ENCODE measurements at places on chromosomes 13 and 19.

DNA sequence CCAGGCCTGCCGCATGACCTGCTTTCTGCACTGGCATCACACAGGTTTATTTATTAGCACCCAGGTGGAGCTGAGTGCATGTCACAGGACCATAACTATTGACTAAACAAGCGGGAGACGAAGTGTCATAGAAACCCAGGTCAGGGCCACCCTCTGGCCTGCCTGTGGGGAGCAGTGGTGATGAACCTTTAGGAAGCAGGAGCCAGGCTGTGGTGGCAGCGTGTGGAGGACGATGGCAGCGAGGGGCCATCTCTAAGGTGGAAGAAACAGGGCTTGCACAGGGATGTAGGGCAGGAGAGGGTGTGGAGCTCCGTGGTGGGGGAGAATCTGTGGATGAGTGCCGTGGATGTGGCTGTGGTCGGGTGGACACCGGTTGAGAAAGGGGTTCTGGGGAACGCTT is 275.3 kb downstream of the TEX29 start:
- DNase-seq: no peak

GRCh38 chr13:55345224-55345623 is 1795.5 kb upstream of the PRR20A start:
- no peak for DNase-seq

GRCh38 chr19:14603990-14604387 is 21.1 kb downstream of the CLEC17A start:
- no peak for DNase-seq

GRCh38 chr19:14694641-14695266 is 4.9 kb downstream of the ZNF333 start:
- DNase-seq: no peak

- DNase-seq: no peak
Measured at GRCh38 chr13:23203516-23203915, 22.7 kb downstream of the SGCG start.

- no peak for DNase-seq
Measured at GRCh38 chr19:31436121-31436776, 87.0 kb upstream of the TSHZ3 start.

DNA sequence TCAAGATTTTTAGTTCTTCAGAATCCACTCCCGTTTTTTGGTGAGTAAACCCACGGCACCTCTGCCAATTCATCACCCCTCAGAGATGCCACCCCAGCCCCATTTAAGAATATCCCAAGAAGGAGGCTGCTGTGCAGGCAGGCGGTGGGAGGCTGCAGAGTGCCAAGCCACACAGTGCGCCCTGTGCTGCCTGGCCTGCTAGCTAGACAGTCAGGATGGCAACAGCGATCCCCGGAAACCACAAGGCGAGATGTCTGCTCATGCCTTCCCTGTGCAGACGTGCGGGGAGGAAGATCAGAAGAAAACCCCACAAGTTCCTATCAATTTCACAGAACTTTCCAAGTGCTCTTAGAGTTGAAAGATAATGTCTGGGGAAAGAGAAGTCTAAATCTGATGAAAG is 64.8 kb upstream of the GPR183 start:
- no peak for DNase-seq

DNA sequence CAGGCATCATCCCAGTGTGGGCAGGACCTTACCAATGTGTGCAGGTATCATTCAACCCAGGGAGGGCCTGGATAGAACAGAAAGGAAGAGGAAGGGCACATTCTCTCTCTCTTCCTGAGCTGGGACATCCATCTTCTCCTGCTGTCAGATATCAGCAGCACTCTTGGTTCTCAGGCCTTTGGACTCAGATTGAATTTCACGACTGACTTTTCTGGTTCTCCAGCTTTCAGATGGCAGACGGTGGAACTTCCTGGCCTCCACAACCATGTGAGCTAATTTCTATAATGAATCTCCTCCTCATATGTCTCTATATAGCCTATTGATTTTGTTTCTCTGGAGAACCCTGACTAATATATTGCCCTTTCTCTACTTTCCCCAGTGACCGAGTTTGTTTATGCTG is 77.3 kb downstream of the OLFM4 start:
- DNase-seq: no peak

- no peak for DNase-seq
Measured at GRCh38 chr19:1475751-1476437, 3.1 kb downstream of the C19orf25 start.

- DNase-seq: no peak
Measured at GRCh38 chr19:13270514-13271105, 120.4 kb downstream of the IER2 start.

DNA sequence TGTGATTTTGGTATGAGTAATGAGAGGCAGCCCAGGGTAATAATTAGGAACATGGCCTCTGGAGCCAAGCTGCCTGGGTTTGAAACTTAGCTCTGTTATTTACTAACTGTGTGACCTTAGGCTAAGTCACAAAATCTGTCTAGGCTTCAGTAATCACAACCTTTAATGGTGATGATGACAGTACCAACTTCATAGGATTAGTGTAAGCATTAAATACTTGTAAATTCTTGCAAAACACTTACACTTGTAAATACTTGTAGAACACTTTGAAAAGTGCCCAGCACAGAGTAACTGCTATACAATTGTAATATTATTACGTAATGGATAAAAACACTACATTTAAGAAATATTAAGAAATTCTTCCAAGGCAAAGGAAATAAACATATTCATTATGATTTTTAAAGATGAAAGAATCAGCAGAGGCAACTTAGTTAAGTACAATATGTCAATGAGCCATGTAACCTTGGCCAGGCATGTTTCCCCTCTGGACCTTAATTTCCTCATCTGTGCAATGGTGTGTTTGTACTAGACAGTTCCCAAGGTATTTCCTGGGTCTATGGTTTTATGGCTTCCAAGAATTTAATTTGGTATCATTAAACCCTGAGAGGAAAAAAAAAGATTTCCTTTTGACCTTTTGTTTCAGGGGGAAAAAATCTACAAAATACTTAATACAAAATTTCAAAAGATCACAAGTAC is 628.5 kb upstream of the KLHL1 start:
- DNase-seq: no peak

GRCh38 chr19:35776102-35776788 is 881 bp downstream of the ARHGAP33 start:
- no peak for DNase-seq

GRCh38 chr13:101210774-101211173 is 205.5 kb downstream of the NALCN start:
- no peak for DNase-seq

DNA sequence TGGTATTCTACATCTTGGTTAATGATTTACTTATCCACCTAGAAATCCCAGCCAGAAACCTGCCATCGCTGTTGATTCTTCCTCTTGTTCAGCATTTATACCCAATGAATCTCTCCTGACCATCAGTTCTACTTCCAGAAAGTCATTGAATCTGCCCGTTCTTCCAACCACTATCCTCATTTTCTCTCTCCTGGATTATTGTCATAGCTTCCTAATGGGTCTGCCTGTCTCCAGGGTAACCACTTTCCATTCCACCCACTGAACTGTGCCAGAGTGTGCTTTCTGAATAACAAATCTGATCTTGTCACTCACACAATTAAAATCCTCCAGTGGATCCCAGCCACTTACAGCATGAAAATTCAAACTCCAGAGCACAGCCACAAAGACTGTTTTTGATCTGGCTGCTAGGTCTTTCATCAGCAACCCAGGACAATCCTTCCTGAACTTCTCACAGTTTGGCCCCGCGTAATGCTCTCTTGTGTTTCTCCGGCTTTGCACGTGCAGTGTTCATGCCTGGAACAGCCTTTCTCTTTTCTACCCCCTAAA is 330.6 kb downstream of the SPRY2 start:
- DNase-seq: no peak

DNA sequence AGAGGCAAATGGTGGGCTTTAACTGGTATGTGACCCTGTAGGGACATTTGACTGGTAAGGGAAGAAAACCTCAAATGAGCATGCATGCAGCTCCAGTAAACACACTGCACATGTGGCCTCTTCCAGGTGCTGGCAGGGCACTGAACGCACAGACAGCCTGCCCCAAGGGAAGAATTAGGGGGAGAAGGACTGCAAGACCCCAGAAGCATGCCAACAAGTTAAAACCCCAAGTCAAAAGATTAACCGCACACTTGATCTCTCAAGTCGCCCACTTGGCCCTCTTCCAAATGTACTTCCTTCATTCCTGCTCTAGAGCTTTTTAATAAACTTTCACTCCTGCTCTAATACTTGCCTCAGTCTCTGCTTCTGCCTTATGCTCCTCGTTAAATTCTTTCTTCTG is 46.9 kb upstream of the SLITRK1 start:
- no peak for DNase-seq

GRCh38 chr13:101763191-101763590 is 310.7 kb downstream of the ITGBL1 start:
- DNase-seq: no peak

DNA sequence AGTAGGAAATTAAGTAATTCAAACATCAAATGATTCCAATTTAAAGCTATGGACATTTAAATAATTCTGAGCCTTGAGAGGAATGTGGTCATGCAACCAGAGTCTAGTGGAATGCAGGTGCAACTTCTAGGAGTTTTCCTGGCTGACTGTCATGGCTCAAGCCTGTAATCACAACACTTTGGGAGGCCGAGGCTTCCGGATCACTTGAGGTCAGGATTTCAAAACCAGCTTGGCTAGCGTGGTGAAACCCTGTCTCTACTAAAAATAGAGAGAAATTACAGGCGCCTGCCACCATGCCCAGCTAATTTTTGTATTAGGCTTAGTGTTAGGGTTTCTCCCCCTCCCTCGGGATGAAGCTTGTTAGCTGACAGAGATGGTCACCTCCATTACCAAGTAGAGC is 6.4 kb downstream of the ZNF808 start:
- no peak for DNase-seq

GRCh38 chr13:108360139-108360538 is 90.6 kb downstream of the TNFSF13B start:
- no peak for DNase-seq

DNA sequence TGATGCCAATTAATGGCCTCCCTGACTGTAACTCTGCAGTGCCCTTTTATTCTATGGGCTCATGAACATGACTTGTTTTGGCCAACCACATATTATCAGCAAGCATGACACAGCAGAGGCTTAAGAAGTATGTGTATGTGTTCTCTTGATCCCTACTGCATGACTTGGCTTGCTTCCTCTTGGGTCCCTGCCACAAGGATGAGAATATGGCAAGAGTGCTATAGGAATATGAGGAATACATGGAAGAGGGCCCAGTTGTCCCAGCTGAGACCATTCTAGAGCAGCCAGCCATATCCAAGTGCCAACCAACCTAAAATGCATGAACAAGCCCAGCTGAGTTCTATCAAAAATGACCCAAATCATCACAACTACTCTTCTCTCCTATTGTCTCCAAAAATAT is 576.7 kb upstream of the PCDH9 start:
- no peak for DNase-seq

DNA sequence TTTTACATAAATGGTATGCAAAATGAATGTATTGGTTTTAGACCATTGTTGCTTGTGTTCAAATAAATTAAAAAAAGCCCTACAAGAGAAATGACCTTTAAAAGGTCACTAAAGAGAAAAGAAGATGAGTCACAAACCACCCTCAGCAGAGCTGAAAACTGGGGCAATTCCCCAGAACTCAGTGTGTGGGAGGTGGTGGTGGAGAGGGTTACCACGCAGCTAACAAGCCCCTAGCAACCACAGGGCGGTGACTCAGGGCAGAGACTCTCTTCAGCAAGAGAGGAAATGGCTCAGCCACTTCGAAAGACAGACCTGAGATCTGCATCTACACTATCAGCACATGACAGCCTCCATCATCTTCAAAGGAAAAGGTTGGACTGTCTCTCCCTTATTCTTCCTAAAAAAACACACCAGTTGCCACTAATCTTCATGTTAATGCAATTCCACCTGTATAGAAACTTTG is 29.4 kb upstream of the NDFIP2 start:
- no peak for DNase-seq

GRCh38 chr13:48624858-48625257 is 28.9 kb upstream of the CYSLTR2 start:
- no peak for DNase-seq

DNA sequence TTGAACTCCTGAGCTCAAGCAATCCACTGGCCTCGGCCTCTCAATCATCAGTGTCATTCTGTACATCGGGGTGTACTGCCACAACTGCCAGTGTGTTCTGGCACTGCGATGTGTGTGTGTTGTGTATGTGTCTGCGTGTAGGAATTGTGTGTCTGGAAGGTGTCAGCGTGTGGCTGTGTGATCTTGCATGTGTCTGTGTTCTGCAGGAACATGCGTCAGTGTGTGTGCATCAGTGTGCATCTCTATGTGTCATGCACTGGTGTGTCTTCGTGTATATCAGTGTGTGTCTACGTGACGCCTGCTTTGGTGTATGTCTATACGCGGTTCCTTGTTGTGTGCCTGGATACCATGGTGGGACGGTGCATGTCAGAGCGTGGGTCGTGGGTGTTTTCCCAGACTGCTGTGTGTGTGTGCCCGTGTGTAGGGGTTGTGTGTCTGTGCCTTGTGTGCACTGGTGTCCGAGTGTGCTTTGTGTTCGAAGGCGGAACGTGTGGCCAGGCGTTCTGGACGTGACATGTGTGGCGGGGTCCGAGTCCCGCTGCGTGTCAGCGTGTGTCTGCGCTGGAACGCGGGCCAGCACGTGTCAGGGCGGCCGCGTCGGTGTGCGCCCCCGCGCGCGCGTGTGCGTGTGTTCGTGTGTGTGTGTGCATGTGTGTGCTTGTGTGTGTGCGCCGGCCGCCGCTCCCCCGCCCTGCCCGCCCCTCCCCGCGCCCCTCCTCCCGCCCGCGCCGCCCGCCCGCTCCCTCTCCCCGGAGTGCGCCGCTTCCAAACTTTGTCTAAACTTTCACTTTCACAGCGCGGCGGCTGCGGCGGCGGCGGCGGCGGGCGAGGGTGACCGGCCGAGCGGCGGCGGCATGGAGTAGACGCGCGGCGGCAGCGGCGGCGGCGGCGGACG is at the start of gene NFIX:
TSS of gene NFIX (plus strand) at position 775 of the 895 bp plus-strand sequence. CDS start 363 bp downstream, outside the sequence.
- DNase-seq: no peak

GRCh38 chr13:45040173-45040572 is 50.8 kb downstream of the GPALPP1 start:
- DNase-seq: no peak

GRCh38 chr13:98399756-98400155 is 177.2 kb downstream of the STK24 start:
- no peak for DNase-seq

- no peak for DNase-seq
Measured at GRCh38 chr13:74687442-74688182, 553.4 kb upstream of the KLF12 start.

DNA sequence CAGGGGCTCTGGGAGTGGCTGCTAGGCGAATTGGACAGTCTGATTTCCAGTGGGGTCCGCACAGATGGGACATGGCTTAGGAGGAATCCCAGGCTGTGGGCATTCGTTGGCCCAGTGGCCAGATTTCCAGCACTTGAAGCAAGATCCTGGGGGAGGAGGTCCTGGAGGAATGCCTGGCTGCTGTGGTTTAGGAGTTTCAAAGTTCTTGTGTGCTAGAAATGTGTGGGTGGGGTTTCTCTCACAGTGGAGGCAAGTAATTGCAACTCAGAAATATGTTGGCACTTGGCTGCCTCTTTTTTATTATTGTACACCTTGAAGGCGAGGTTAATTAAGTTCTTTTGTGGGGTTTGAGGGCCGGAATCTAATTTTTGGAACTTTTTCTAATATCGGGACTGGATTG is 17.1 kb downstream of the IGFL3 start:
- no peak for DNase-seq
